ENCODE measurements at places on chromosomes 3 and 15. TPM values are rescaled to one million over a fixed set of nuclear protein-coding genes. Genes with fewer than 3 reads are reported as not detected.

GRCh38 chr15:69994429-69995205, 103.1 kb downstream of the TLE3 start:
- H3K27me3 ChIP-seq = no peaks in the 10 kb centered on the region
- no peak overlapping the region for H3K27ac ChIP-seq
- DNase-seq = no peak
- no peaks in the 10 kb centered on the region for H3K4me1 ChIP-seq
- H3K36me3 ChIP-seq = no peaks in the 10 kb centered on the region
- no peak overlapping the region for H3K4me3 ChIP-seq

DNA sequence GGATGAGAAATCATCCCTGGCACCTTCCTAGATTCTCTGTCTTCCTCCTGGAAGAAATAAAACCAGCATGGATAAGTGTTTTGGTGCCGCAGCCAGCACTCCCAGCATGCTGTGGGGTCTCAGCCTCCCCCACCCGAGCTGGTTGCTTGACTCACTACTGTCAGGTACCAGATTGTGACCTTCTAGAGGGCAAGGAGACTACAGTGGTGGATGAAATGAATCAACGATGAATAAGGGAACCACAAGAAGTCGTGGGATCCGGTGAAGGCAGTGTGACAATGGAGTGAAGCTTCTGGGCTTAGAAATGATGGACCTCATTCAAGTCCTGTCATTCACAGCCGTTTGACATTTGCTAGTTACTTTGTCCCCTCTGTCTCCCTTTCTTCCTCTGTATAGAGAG, 50.2 kb upstream of the SLCO3A1 start:
- no peaks in the 10 kb centered on the region for H3K27me3 ChIP-seq
- H3K4me3 ChIP-seq = no peak overlapping the region
- H3K27ac ChIP-seq = no peak overlapping the region
- H3K4me1 ChIP-seq = no peaks in the 10 kb centered on the region
- no peaks in the 10 kb centered on the region for H3K36me3 ChIP-seq

GRCh38 chr15:38961931-38962330, 397.3 kb upstream of the RASGRP1 start:
- H3K4me1 ChIP-seq = no peaks in the 10 kb centered on the region
- no peak overlapping the region for H3K4me3 ChIP-seq
- H3K27me3 ChIP-seq = no peaks in the 10 kb centered on the region
- H3K27ac ChIP-seq = no peak overlapping the region
- no peaks in the 10 kb centered on the region for H3K36me3 ChIP-seq
- no peak for DNase-seq

Gene MOBP
- not detected for total RNA-seq

DNA sequence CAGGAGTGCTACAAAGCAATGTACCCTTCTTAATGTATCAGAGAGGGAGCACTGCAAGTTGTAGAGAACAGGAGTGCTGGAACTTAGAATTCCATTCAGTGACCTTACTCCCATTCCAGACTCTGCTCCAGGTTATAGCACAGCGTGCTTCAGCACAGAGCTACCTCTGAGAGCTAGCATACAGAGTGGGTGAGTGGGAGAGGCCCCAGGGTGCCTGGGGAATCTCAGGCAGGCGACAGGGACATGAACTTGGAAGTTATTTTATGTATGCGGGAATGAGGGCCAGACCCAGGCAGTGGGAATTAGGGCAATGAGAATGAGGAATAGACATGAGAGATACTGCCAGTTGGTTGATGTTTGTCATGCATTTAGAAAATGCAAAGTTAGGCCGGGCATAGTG, 3.7 kb upstream of the KNG1 start:
- H3K4me3 ChIP-seq = no peak overlapping the region
- no peaks in the 10 kb centered on the region for H3K36me3 ChIP-seq
- H3K27ac ChIP-seq = no peak overlapping the region
- DNase-seq = no peak
